Esophagus mucosa (tissue), 1 donor: ENCODE measurements at places on chromosomes 11 and 22. TPM values are rescaled to one million over a fixed set of nuclear protein-coding genes. Genes with fewer than 3 reads are reported as not detected.

GRCh38 chr11:127130321-127130720 lies 129.8 kb upstream of the KIRREL3 start:
- no peak for ATAC-seq

Gene GAL
- 0.36 TPM for total RNA-seq

- ATAC-seq, result peak; percentile 86
Measured at GRCh38 chr11:120153221-120153620, 15.3 kb upstream of the TRIM29 start.

DNA sequence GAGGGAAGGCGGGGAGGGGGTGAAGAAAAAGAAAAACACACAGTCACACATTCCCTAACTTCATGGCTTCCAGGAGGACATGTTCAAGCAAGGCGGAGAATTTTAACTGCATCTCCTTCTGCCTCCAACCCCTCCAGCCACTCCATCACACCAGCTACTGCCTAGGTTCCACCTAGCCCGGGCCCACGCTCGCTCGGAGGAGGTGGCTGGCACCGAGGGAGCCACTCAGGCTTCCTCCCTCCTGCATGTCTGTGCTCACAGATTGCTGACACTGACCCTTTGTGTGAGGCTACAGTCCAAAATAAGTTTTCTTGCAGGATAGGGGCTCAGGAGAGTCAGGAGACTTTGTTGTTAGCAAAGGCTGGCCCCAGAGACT lies 9.4 kb upstream of the OPCML start:
- ATAC-seq, result no peak

Gene IGF2
- 1.6 TPM for total RNA-seq

- peak; percentile 22 for ATAC-seq
Measured at GRCh38 chr11:47514825-47515647, 37.9 kb downstream of the CELF1 start.

DNA sequence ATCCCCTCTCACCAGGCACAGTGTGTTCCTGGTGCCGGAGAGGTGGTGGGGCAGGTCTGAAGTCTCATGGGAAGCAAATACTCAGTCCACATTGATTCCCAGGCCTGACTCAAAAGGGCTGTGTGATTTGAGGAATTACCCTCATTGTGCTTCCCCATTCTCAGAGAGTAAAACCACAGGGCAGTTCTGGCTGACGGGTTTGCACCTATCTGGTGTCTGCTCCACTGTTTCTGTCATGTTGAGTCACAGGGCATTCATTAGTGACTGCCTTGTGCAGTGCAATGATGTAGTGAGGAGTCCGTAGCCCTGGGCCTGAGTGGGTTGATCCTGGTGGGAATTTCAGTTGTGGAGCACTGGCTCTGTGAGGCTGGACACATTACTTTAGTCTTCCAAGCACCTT lies 85.2 kb upstream of the ARHGAP20 start:
- peak; percentile 93 for ATAC-seq

DNA sequence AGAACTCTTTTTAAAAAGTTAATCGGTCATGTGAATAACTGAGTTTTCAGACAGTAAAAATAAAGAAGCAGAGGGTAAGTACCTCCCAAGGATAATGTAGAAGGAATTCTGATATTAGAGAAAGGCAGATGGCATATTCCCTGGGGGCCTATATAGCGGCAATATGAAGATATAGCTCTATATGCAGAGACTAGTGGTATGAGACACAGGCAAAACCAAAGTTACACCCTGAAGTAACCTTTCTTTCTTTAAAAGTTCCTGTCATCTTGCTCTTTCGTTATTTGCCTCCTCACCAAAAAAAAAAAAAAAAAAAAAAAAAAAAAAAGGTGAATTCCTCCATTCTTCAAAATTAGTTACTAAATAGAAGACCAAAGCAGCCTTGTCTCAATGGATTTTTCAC lies 76.2 kb upstream of the ARHGAP32 start:
- no peak for ATAC-seq

DNA sequence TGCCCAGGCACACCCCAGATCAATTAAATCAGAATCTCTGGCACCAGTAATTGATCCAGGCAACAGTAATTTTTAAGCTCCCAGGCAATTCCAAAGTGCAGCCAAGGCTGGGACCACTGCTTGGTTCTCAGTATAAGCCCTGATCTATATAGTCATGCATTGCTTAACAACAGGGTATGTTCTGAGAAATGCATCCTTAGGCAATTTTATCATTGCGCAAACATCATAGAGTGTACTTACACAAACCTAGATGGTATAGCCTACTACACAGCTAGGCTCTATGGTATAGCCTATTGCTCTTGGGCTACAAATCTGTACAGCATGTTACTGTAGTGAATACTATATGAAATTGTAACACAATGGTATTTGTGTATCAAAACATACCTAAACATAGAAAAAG lies 651 bp upstream of the C11orf42 start:
- no peak for ATAC-seq
